Stimulated activated CD4-positive, alpha-beta T cell treated with anti-CD3 and anti-CD28 coated beads, Interleukin-4, amount 100 ng/mL, for 48 hours (primary cell): ENCODE measurements at places on chromosomes 16 and 17.

- DNase-seq, result no peak
These were observed 692 bp upstream of the SOCS1 start for GRCh38 chr16:11256661-11257130.

DNA sequence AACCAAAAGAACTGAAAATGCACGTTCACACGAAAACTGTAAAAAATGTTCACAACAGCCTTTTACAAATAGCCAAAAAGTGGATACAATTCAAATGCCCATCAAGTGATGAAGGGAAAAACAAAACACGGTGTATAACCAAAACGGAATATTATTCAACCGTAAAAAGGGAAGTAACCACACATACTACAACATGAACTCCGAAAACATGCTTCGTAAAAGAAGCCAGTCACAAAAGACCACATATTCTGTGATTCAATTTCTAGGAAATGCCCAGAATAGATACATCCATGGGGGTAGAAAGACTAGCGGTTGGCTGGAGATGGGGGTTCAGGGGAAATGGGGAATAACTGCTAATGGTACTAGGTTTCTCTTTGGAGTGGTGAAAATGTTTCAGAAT is 81.5 kb upstream of the TRAP1 start:
- DNase-seq, result no peak

DNA sequence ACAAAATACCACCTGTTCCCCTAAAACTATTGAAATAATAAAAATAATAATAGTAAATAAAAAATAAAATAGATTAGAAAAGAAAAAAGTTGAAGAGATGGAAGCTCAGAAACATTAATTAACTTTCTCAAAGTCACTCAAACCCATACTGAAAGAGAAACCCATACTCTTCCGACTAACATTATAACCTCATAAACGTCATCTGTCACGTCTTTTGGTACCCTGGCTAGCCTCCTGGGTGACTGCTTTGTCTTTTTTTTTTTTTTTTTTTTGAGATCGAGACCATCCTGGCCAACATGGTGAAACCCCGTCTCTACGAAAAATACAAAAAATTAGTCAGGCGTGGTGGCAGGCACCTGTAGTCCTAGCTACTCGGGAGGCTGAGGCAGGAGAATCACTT is 7.6 kb downstream of the SLFN12L start:
- no peak for DNase-seq

- peak; percentile 10 for DNase-seq
These were observed 502 bp downstream of the SMPD3 start for GRCh38 chr16:68447653-68448359.

GRCh38 chr17:8133941-8134340 is 10.0 kb upstream of the HES7 start:
- no peak for DNase-seq

GRCh38 chr17:1521086-1521640 is 4.8 kb upstream of the INPP5K start:
- no peak for DNase-seq

DNA sequence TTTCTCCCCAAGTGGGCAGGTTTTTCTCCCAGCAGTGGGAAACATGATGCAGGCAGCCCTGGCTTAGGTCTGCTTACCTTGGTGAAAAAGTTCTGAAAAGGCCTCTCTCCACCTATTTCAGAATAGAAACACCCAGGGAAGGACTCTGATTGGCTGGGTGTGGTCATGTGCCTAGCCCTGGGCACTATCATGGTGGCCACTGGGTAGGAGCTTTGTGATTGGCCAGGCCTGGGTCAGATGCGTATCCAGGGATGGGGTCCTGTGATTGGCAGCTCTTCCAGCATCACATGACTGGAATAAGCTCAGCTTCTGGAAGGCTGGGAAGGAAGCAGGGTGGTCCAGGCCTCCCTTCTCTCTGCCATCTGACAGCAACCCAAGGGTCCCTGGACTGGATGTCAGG is 53.5 kb downstream of the ZDHHC7 start:
- DNase-seq, result no peak

DNA sequence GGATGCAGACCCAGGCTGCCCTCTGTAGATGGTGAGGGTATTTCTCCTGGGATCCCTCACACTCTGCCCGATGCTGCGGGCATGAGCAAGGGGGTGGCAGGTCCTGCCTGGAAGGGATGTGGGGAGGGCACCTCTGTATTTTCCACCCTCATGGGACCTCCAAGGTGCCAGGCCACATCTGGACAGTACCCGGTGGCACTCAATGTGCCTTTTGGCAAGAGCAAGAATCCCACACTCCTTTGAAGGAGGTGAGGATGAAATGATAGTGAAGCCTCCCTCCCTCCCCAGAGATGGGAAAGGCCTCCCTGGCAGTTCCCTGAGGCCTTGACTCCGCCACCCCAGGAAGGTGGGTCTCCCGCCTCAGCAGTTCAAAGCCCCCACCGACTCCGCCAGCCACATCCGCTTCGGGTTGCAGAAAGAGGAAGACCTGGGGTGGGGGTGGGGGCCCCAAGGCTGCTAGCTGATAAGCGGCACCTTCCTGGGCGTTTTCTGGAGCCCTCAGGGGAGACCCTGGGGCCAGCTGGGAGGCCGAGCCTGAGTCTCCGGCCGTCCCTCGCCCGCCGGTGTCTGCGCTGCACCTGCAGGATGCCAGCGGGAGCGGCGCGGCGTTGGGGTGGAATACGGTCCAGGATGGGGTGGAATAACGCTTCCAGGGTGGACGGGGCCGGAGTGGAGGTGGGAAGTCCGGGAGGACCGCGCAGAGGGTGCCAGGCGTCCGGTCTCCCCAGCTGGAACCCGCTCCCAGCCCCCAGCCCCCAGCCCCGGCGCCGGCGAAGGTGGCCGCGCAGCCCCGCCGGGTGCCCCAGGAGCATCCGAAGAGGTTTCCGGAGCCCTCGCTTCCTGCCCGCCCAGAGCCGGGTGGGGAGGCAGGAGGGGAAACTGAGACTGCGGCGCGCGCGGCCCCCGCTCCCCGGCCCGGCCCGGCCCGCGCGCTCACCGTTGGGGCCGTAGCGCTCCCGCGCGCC is 718 bp downstream of the ATP2A3 start:
- peak; percentile 47 for DNase-seq

- no peak for DNase-seq
These were observed 50.5 kb upstream of the ZNF469 start for GRCh38 chr16:88331989-88332920.

GRCh38 chr16:53507464-53508179 is 4.6 kb upstream of the AKTIP start:
- DNase-seq, result no peak

- no peak for DNase-seq
These were observed 9.9 kb upstream of the CES3 start for GRCh38 chr16:66950971-66951790.

GRCh38 chr16:50103764-50104163 is 38.0 kb downstream of the HEATR3 start:
- DNase-seq, result no peak

GRCh38 chr16:51237207-51237606 is 86.1 kb upstream of the SALL1 start:
- no peak for DNase-seq

DNA sequence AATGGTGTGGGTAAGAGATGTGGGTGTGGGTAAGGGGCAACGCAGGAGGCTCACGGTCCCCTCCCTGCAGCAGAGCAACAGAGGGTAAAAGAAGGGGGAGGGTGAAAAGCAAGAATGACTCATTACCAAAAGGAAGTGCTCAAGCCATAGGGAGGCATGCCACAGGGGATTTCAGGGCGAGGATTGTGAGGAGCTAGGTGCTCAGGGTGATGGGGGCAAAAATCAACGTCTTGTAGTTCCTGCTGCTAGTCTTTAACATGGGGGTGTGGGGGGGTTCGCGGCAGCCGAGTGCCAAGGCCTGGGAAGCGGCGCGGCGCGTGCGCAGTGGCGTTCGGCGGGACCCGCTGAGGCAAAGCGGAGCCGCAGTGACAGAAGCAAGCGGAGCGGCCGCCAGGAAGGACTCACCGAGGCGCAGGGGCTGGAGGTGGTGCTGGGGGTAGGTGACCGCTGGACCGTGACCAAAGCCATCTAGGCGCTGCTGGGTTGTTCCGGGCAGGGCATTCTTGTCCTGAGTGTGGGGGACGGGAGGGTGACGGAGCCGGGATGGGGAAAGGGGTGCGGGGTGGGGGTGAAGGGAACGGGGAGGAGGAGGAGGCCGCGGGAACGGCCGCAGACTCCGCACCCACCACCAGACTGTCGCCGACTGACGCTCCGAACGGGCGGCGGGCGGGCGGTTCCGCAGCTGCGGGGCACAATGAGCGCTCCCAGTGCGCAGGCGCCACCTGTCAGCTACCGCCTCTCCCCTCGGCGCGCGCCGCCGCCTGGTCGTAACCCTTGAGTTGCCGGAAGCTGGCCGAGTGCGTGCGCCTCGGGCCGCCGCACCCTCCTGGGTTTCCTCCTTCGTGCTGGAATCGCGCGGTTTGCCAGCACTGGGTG is at the start of gene SSH2:
Gene SSH2, minus strand, starts transcription at position 696 of the 876 bp plus-strand sequence. Its CDS starts 228 bp downstream, at position 468.
- peak; percentile 87 for DNase-seq

GRCh38 chr17:15106540-15106939 is 158.6 kb downstream of the PMP22 start:
- no peak for DNase-seq

- DNase-seq, result no peak
These were observed 32.6 kb upstream of the CDH15 start for GRCh38 chr16:89138843-89139520.

DNA sequence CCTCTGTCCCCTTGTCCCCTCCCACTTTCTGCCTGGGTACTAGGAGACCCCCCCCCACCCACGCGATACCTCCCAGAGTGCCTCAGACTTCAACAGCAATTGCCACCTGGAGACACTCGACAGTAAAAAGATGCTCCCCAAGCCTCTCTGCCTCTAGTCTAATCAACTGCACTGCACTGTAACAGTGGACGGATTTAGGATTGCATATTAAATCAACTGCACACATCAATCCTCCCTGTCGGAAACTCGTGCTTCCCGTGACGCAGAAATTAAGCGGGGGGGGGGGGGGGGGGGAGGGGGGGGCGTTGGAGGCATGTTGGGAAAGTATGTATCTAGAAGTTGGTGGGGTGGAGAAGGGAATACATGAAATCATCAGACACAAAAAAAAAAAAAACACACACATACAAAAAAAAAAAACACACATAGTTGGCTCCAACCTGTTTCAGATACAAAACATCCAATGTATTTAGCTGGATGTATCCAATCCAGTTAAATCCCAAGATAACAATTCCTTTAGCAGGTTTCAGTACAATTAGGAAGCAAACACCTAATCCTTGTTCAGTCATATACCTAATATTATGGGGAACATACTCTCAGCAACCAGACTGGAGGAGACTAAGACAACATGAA is 29.7 kb downstream of the FAM222B start:
- DNase-seq, result no peak

- no peak for DNase-seq
These were observed 834.2 kb upstream of the SOX9 start for GRCh38 chr17:71286625-71287024.

- DNase-seq, result no peak
These were observed 322.7 kb downstream of the NPIPA8 start for GRCh38 chr16:18013863-18014262.

DNA sequence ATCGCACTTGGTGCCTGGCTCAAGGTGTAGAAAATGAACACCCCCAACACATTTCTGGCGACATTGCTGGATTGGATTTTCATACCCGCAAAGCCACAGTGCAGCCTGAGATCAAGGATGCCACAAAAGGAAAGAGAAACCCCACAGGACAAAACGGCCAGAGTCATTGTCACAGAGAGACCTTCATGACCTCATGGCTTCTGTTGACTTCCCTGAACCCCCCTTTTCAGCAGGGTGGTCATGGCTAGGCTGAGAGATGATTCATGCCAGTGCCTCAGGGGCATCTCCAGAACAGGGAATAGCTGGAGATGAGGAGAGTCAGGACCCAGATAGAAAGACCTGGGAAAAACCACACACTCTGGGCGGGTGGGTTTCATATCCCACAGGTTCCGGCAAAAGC is 122.0 kb downstream of the C16orf95 start:
- no peak for DNase-seq

DNA sequence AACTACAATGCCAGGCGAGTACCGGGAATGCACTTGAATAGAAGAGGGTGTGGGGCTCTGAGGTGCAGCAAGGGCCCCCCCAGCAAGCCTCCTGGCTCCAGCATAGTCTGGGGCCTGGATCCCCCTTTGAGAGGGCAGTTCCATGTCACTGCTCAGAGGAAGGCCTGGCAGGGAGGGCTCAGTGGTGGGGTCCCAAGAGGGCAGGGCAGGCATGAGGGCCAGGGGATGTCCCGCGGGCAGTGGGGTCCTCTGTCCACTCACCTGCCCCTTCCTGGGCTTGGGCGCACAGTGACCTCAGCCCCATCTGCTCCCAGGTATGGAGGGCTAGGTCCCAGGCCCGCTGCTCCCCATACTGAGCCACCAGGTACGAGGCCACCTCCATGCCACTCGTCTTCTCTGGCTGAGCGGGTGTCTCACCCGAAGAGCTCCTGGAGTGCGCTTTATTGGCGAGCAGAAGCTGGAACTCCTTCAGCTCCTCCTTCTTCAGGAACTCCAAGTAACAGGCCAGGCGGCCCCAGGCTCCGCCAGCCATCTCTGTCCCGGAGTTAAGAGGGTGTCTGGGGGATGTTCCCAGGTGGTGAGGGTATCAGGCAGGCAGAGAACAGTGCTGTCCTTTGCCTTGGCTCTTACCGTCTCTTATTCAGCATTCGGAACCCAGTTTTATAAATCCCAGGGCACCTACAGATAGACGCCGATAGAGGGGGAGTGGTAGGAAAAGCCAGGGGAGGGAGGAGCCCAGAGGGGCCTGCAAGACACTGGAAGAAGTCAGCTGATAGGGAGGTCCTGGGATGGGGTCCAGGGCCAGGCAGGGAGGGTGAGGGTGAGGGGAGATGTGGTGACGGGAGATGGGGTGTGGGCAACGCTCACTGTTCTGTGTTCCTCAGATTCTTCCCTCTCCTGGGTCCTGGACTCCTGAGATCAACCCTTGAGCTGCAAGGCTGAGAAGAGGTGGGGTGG is 605 bp downstream of the NLRP1 start:
- no peak for DNase-seq

DNA sequence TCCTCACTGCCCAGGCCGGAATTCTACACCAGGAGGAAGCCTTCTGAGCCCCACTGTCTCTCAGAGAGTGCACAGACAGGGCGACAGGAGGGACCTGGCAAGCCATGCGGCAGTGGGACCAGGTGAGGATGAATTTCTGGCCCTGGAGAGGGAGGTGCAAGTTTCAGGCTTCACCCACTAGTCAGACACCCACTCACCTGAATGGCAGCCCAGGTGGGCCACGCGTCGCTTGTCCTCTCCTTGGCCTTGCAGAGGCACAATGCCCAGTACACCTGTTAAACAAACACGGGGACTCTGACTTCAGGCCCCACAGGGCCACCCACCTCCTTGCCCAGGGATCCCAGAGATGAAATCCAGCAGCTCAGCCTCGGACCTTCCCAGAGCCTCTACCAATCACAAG is 4.2 kb downstream of the CORO7 start:
- no peak for DNase-seq

DNA sequence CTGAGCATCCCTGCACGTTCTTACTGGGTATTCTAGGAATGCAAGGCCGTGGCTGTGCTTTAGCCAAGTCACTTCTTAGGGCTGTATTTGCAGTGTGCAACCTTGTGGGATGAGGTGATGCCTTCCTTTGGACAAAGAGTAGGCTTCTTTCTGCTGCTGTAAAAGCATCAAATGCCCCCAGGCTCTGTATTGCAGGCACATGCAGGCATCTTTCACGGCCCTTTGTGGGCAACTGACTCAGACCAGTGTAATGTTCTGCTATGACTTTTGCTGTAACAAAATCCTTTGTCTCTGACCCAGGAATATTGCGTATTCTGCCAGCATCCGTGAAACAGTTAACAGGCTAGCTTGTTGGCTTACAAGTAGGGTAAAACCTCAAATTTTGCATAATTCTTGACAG is 30.9 kb upstream of the GCSH start:
- no peak for DNase-seq
